ENCODE measurements at places on chromosomes 5 and 9.

DNA sequence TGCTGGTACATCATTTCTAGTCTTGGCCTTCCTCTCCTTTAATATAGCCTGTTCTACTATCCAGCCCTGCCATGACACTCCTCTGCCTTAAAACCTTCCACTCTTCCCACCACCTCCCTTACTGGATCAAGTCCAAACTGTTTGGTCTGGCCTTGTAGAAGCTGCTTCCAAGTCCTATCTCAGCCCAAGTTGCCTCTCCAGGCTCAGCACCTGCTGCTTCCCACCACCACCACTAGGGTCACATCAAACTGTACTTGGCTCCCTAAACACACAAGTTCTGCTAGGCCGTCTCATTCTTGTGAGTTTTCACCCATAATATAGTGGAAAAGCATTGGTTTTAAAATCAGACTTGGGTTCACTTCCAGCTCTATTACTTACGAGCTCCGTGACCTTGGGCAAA lies 1.4 kb downstream of the NDUFA8 start:
- no peak for DNase-seq

DNA sequence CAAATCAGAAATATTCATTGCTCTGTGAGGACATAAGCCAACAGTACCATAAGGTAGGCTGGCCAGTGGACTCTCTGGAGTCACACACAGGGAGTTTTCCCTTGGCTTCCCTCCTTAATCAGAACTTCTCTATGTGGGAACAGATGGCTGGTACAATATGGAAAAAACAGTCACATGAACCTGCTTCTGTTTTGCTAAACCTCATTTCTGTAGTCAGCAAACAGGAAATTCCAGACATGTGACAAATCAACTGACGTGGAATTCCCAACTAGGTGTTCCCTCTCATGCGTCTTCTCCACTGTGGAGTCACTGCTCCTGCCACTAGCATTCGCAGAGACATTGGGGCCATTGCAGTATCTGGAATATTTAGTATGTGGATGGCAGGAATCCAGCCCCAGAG lies 617.6 kb downstream of the KIF4B start:
- DNase-seq = no peak

- no peak for DNase-seq
Observed at GRCh38 chr9:69949396-69949795, 94.3 kb upstream of the MAMDC2 start.

DNA sequence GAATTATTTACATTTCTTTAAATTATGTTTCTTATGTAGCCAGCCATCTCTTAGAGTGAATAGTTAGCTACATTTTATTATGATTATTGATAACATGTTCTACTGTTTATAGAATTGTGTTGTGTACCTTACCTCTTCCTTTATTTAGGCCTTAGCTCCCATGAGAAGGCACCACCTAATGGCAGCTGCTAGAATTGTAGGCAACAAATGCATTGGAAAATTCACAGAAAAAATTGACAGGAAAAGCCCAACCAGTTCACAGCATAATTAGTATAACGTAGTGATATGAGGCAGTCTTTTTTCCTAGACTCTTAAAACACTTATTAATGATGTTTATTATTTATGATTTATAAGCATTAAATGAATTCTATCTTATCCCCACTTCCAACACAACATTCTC lies 175.8 kb downstream of the WDR70 start:
- DNase-seq = no peak

DNA sequence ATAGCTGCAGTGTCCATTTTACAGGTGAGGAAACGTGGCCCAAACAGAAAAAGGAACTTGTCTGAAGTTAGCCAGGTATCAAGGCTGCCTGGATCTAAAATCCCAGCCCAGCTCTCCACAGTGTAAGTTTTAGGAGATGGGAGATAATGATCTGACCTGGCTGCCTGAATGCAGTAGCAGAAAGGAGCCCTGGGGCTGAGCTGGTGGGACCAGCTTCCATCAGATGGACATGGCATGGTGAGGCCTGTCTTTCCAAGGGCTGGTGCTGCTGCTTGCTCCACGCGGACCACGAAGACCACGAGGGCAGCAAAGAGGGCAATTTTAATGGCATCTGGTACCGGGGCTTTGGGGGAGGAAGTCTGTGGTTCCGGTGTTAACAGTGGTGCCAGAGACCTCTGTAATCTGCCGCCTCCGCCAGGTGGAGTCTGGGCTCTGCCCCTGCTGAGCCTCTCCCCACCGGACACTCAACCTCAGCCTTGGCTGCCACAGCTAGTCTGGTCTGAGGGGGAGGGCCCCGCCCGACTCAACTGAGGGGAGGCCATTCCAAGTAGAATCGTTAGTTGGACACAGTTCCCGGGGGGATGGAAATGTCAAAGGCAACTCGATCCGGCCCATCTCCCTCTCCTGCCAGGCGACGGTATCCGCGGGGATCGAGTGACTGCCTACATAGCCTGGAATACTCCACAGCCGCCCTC lies 650 bp downstream of the MYORG start:
- DNase-seq = no peak

DNA sequence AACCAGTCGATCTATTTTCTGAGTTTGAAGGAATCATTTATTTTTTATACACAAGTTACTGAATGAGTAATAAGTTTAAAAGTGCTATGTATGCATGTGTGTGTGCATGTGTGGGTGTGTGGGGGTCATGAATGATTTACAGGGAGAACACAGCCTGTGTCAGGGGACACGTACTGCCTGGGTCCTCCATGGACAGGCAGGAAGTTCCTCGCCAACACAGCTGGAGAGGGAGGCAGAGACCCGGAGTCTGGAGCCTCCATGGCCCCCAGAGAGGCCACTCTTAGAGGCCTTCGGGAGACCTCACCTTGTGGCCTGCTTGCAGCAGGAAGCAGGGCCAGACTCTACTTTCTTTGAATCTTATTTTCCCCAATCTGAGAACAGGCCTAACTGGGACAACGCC lies 144.7 kb downstream of the GABBR2 start:
- DNase-seq = no peak

DNA sequence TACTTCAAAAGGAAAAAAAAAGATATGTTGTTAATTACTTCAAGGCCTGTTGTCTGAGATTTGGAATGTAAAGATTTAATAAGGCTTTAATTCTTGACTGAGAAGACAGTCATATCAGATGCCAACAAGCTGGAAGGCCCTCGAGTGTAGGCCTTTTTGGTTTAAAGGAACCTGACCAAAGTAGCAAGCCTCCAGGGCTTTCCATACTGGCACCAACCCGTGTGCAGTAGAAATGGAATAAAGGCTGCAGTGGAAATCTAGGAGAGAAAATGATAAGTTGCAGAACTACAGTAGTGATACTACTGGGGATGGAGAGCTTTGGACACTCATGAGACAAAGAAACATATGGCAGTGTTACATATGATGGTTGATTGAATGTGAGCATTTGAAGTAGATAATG lies 358.0 kb downstream of the TAF11L14 start:
- no peak for DNase-seq

DNA sequence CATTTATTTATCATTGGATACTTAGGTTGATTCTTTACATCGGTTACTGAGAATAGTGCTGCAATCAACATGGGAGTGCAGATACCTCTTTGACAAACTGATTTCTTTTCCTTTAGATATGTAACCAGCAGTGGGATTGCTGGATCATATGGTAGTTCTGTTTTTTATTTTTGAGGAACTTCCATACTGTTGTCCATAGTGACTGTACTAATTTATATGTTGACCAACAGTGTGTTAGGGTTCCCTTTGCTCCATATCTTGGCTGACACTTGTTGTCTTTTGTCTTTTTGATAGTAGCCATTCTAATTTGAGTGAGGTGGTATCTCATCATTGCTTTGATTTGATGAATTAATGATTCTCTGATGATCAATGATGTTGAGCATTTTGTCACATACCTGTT lies 137.3 kb upstream of the PITX1 start:
- DNase-seq = no peak

DNA sequence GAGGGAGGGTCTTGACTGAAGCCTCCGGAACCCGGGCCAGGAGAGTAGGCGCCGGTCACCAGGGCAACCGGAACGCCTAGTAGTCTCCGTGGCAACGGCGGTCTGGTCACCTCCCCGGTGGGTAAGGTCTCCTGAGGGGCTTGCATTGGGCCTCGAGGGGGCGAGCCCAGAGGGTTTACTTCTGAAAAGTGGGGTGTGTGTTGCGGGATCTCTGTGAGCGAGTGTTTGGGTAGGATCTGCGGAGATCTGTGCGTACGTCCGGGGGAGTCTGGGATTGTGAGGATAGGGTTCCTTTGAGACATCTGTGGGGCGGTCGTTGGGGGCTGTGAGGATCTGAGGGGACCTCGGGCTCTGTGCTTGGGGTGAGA lies at the start of gene FAM221B:
Gene FAM221B (minus strand): TSS at position 17 of the 368 bp plus-strand sequence. CDS start 2,571 bp downstream, outside the sequence.
- no peak for DNase-seq

GRCh38 chr9:90457386-90458190 lies 185.0 kb downstream of the DIRAS2 start:
- no peak for DNase-seq

DNA sequence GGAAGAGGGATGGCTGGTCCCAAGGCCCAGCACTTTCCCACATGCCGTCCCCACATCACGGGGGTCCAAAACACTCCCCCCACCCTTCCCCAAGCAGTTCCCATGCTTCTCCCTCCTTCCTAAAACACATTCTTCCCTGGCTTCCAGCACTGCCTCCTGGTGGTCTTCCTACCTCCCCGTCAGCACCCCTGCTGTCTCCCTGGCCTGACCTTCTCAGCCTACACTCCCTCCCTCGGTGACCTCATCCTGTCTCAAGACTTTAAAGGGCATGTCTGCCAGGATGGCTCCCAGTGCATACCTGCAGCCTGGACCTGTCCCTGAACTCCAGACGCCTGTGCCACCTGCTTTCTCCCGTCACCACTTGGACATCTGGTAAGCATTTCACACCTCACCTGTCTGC lies 4.3 kb upstream of the NCS1 start:
- no peak for DNase-seq

GRCh38 chr9:135070198-135070951 lies 17.1 kb upstream of the OLFM1 start:
- DNase-seq = no peak

- no peak for DNase-seq
Observed at GRCh38 chr9:75788006-75788634, 102.4 kb upstream of the PCSK5 start.

DNA sequence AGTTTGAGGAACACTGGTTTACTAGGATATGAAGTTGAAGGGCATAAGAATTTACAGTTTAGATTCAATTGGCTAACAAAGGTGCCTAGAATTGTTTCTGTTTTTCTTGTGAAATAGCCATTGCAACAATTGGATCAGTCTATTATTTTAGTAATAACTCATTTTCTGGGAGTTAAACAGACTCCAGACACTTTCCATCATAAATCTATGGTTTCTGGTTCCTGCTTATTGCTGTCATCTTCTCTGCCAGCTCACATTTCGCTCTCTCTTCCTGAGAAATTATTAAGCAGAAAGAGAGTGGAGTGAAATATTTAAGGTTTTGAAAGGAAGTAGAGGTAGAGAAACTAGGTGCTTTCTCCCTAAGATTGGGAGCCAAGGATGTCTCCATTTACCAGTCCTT lies 165.1 kb upstream of the PRR16 start:
- no peak for DNase-seq

GRCh38 chr5:16784088-16784487 lies 152.0 kb downstream of the MYO10 start:
- DNase-seq = no peak

- no peak for DNase-seq
Observed at GRCh38 chr5:149771216-149771980, 41.3 kb downstream of the PPARGC1B start.

GRCh38 chr9:135797507-135798262 lies 95.7 kb downstream of the KCNT1 start:
- peak; percentile 22 for DNase-seq

DNA sequence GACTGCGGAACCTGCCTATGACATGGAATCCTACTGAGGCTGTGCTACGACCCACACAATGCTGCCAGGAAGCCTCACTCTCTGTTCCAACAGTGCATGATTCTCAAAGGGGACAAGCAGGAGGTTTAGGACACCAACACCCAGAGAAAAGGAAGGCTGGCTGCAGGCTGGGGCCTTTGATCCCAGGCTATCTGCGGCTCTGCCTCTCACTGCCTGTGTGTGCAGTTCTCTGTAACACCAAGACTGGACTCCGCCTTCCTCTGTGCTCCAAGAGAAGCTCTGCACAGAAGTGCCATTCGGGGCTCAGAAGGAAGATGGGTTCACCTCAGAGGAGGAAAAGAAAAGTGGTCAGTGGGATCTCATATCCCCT lies 20.5 kb downstream of the ANKH start:
- DNase-seq = no peak

DNA sequence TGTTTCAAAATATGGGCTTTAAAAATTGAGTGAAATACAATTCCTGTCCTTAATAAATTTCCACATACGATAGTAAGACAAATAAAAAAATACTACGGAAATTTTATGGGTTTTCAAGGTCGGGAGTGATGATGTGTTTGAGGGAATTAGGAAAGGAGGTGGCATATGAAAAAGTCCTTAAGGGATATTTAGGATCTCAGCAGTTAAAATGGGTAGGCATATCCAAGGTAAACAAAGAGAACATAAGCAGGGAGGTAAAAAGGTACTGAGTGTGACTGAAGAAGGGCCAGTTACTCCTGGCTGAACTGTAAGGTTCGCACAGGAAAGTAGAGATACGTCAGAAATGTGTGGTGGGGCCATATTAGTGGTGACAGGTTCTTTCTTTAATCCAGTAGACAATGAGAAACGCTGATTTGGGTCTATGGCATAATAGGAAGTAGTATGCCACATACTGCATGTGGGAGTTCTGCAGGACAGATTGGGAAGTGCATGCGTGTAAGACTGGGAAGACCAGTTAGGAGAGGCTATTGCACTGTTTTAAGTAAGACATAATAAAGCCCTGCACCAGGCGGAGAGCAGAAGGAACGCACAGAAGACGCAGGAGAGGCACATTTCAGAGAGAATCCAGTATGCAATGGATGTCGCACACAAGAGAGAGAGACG lies 937 bp upstream of the HMGCR start:
- no peak for DNase-seq

- no peak for DNase-seq
Observed at GRCh38 chr5:20959347-20959746, 971.3 kb upstream of the CDH18 start.

DNA sequence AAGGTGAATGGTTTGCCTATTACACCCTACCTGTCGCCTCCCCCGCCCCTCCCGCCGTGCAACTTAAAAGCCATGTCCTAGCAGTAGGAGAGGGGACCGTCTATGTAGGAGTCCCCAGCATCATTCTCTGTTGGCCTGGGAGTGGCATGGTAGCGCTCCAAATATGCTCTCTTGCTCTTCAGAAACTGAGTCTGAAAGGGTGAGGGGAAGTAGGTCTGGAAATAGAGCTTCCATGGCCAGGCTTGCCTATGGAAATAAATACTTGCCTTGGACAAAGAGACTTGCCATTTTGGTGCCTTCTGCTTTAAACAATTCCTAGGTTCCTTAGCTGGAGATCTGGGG lies 1.4 kb downstream of the RGS7BP start:
- no peak for DNase-seq
